ENCODE measurements at places on chromosomes 13 and 19.

GRCh38 chr13:50106559-50106958 is 91.3 kb downstream of the KCNRG start:
- no peak for DNase-seq

GRCh38 chr13:51562011-51562671 is 22.1 kb upstream of the WDFY2 start:
- DNase-seq, result no peak

GRCh38 chr19:1418496-1418775 is 11.1 kb downstream of the DAZAP1 start:
- DNase-seq, result no peak

DNA sequence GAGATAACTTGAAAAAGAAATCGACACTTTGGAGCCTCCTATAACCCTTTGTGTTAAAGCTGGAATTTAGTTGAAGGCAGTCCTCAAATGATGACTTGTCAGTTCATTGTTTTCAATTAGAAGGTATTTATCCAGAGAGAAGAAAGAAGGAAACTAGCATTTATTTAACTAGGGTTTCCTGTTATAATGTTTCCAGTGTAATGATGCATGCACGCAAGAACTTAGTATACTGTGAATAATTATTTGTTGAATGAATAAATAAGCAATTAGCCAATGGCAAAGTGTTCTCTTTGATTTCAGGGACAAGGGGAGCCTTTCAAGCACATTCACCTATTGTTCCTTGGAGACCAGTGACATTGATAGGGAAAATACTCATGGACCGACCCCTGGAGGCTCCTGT is 307.4 kb downstream of the KLF5 start:
- peak; percentile 22 for DNase-seq

- no peak for DNase-seq
These were observed 28.9 kb upstream of the TPP2 start for GRCh38 chr13:102567857-102568256.

- no peak for DNase-seq
These were observed 16.5 kb upstream of the RNF17 start for GRCh38 chr13:24747248-24748060.

DNA sequence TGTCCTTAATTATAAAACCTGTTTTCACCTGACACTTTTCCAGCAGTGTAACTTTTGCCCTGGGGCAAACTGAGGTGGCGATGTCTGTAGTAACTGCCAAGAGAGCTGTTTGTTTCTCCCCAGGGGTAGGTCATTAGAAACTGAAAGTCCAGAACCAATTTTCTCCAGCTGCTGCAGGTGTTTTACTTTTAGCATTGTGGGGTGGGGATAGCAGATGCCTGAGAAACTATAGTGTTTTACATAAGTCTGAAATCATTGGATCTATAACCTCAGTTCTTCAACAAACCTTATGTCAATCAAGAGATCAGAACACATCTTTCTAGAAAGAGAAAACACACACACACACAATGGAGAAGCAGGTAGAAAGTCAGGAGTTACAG is 92.7 kb downstream of the LHFPL6 start:
- no peak for DNase-seq

- peak; percentile 78 for DNase-seq
These were observed 9.1 kb upstream of the LHFPL6 start for GRCh38 chr13:39612023-39612637.

DNA sequence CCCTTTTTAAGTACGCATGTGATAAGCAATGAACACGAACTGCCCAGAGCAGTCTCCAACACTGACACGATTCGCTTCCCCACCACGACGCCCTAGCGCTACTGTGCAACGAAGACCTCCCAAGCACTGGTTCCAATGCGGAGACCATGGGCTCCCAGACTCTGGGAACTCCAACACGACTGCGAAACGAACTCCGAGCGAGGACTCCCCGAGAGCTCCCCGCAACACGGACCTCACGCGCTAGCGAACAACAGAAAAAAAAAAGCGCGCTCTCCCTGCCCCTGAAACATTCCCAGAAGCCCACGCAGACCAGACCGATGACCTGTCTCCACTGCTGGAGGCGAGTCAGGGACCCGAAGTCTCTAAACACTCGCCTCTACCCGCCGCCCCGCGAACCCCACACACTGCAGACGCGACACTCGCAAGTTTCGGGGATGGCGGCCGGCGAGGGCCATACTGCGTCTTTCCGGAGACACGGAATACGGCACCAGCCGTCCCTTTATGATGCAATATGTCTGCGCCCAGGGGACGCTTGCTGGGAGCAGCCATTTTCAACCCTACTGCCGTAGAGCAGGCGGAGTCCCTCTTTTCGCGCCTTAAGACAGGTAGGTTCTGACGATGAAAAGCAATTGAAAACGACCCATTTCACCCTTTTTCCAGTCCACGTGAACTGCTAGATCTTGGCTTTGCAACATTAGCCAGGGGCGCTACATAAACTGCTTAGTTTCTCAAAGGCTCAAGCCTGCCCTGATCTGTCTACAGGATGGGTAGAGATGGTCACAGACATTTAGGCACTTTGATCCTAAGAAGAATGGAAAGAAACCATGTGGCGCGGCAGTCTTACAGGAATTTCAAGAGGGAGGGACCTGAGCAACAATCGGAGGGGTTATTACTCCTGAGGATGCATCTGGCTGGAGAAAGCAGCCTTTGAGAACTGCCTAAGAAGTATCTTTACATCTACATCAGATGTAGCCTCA is at the start of gene ZNF577:
Gene ZNF577 (minus strand): TSS at position 430 of the 977 bp plus-strand sequence. CDS start 7,569 bp downstream, outside the sequence.
- DNase-seq, result no peak

DNA sequence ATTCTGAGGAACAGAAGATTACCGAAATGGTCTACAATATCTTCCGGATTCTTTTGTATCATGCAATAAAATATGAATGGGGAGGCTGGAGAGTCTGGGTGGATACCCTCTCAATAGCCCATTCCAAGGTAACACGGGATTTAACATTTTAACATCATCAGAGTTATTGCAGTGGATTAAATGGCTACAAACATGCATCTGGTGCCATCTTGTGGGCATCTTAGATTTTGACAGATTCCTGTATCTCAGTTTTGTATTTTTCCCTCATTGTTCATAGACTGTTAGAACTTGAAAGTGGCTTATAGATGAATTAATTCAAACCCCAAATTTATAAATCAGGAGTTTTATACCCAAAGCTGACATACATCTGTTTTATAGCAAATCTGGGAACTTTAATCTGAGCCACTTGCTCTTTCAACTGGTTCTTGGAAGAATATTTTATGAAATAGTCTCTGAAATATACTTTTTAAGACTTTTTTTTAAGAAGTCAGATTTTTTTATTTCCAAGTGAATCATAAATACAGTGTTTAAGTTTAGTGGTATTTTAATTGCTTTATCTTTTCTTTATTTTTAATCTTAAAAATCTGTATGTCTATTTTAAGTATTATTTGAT is 215.2 kb downstream of the NBEA start:
- DNase-seq, result peak; percentile 73

- DNase-seq, result no peak
These were observed at the start of gene ZNF534 for GRCh38 chr19:52428937-52429336. Gene ZNF534, plus strand, starts transcription at chr19:52429148. Its CDS starts 2,327 bp downstream, at chr19:52431475.

GRCh38 chr19:5958074-5958850 is 19.7 kb downstream of the RANBP3 start:
- no peak for DNase-seq

DNA sequence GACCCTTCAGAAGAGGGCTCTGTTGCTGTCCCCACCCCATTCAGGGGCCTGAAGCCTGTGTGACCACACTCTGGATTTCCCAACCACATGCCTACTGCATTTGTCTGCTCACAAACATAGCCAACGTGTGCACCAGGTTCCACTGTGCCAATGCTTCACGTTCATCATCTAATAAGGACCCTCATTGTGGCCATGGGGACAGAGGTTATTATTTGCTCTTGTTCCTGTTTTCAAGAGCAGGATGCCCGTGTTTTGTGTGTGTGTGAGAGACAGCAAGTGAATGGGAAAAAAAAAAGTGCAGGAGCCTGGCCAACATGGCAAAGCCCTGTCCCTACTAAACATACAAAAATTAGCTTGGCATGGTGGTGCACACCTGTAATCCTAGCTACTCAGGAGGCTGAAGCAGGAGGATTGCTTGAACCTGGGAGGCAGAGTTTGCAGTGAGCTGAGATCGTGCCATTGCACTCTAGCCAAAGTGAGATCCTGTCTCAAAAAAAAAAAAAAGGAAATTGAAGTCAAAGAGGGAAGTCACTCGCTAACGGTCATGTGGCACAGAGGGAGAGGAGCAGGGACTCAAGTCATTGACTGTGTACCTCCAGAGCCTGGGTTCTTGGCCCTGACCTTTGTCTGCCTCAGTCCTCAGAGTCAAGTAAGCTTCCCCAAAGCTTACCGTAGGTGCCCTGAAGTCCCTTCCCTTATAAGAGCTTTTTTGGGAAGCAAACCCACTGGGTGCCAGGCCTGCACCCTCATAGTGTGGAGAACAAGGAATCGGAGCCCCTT is 6.9 kb downstream of the B3GNT8 start:
- DNase-seq, result no peak
